Stimulated activated CD4-positive, alpha-beta T cell treated with anti-CD3 and anti-CD28 coated beads, Interleukin-1b, Interleukin-23, amount 100 ng/mL, for 1 hour (primary cell): ENCODE measurements at places on chromosomes 3 and 15.

GRCh38 chr15:81485806-81486205, 111.8 kb upstream of the TMC3 start:
- DNase-seq = no peak

- DNase-seq = no peak
Measured at GRCh38 chr3:142609136-142609535, 12.9 kb downstream of the PLS1 start.

GRCh38 chr3:30286811-30287210, 319.6 kb upstream of the TGFBR2 start:
- DNase-seq = no peak

DNA sequence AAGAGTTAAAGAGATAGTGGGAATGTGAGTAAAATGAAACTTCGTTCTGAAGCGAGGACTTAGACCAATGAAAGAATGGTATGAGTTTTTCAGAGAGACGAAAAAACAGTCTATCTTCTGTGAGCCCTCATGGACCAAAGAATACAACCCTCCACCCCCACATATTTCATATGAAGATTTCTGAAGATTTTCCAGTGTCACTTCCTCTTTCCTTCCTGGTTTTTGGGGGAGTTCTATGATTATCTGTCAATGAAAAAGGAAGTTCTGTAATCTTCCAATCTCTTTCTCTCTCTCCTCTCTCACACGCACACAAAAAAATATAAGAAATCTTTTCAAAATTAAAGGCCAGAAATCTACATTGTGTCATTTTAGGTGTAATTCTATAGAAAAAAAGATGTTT, 27.7 kb downstream of the CMSS1 start:
- no peak for DNase-seq

- DNase-seq = no peak
Measured at GRCh38 chr15:80161468-80162016, 8.7 kb downstream of the FAH start.

- peak; percentile 86 for DNase-seq
Measured at GRCh38 chr15:78540141-78540870, at the start of gene PSMA4. Gene PSMA4, plus strand, starts transcription at chr15:78540444. Its CDS starts 1,484 bp downstream, at chr15:78541928.

GRCh38 chr15:100043068-100043641, 298.6 kb downstream of the ADAMTS17 start:
- no peak for DNase-seq

DNA sequence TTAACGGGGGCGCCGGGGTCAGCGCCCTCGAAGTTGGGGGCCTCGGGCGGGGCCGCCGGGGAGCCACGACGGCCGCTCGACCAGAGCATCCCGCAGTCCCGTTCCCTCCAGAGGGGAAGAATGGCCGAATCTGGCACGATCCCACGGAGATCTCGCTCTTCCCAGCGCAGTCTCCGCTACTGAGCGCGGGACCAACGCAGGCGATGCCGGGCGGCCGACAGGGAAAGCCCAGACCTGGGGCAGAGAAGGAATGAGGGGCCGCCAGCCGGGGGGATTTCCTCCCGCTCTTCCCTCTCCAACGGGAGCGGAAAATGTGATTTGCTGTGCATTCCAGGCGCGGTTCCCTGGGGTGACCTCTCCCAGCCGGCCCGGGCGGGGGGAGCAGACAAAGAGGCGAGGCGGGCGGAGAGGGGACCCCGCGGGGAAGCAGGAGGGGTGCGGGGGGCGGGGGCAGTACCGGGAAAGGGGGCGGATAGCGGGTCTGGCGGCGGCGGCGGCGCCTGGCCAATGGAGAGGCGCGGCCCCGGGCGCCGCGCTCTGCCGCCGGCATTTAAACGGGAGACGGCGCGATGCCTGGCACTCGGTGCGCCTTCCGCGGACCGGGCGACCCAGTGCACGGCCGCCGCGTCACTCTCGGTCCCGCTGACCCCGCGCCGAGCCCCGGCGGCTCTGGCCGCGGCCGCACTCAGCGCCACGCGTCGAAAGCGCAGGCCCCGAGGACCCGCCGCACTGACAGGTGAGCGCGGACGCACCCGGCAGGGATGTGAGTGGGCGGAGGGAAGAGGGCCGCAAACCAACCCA, at the start of gene GREM1:
Gene GREM1 (plus strand): TSS at position 579 of the 801 bp plus-strand sequence. CDS start 12,687 bp downstream, outside the sequence.
- DNase-seq = no peak

DNA sequence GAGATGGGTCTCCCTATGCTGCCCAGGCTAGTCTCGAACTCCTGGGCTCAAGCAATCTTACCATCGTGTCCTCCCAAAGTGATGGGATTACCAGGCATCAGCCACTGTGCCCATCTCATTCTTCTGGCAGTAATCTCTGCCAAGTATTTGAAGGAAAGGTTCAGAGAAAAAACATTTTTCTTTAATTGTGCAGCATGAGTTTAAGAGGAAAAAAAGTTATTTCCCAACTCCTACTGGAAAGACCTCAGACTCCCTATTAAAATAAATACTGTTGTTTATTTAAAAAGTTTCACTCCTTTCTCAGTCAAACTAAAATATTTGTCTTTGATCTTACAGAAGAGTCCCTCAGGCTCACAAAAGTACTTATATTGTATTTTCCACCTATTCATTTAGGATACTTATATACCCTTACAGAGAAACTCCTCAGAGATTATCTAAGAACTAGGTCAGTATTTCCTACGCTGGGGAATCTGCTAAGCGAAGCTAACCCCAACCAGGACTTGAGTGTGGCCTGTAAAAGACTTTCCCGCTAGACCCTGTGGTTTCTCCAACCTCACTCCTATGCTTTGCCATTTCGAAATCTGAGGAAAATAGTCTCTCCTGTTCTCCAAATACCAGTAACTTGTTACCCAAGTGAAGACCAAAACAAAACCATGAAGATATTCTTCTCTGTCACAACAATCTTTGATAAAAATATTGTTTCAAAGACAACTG, 28.7 kb downstream of the WWTR1 start:
- DNase-seq = no peak

DNA sequence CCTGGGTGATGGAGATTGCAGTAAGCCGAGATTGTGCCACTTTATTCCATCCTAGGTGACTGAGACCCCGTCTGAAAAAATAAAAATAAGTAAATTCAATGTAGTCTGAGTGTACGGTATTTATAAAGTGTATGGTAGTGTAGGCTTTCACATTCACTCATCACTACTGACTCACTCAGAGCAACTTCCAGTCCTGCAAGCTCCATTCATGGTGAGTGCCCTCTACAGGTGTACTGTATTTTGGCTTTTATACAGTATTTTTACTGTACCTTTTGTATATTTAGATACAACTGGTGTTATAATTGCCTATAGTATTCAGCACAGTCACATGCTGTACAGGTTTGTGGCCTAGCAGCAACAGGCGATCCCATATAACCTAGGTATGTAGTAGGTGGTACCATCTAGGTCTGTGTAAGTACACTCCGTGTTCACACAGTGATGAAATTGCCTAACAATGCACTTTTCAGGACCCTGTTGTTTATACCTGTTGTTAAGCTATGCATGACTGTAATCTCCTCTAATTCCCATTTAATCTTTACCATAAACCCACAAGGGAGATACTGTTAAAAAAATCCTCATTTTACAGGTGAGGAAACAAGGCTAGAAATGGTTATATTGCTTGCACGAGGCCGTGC, 19.3 kb downstream of the CACNA1D start:
- no peak for DNase-seq

DNA sequence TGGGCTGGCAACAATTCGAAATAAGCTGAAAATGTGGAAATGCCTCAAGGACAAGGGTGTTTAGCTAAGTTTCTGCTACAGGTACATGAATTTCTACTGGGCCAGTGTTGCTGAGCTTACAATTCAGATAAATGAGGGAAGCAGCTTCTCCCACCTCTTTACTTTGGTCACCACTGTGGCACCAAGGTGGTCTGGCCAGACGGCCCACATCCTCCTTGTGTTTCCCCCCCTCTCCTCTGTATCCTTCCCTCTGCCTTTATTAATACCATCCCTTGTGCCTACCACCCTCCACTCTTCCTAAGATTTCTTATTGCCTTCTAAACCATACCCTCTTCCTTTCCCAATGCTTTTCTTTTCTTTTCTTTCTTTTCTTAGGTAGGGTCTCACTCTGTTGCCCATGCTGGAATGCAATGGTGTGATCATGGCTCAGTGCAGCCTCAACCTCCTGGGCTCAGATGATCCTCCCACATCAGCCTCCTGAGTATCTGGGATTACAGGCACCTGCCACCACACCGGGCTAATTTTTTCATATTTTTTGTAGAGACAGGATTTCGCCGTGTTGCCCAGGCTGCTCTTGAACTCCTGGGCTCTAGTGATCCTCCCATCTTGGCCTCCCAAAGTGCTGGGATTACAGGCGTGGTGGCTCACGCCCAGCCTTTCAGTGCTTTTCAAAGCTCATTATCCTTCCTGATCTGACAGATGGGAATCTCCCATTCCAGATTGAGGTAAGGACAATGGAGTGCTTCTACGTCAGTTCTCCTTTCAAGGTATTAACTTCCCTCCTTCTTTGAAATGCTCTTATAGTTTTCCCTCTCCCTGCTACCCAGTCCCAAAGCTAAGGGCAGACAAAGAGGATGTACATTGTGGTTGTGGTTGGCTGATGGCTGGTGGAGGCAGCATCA, 14.8 kb downstream of the ANXA2 start:
- no peak for DNase-seq

DNA sequence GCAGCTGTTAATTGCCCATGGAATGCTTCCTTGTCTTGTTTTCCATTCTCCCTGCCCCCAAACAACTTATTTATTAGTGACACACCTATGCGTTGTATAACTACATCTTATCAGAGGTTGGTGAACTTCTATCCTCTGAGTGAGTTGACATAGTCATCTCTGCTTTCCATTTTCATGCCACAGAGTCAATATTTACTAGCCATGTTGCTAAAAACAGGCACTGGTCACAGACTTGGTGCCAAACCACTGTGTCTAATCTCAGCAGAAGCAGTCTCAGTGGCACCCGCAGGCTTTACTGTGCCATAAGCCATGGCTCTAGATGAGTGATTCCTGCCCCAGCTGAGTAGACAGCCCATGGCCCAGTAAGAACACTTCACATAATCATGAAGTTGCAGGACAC, 26.5 kb downstream of the DAPK2 start:
- no peak for DNase-seq

DNA sequence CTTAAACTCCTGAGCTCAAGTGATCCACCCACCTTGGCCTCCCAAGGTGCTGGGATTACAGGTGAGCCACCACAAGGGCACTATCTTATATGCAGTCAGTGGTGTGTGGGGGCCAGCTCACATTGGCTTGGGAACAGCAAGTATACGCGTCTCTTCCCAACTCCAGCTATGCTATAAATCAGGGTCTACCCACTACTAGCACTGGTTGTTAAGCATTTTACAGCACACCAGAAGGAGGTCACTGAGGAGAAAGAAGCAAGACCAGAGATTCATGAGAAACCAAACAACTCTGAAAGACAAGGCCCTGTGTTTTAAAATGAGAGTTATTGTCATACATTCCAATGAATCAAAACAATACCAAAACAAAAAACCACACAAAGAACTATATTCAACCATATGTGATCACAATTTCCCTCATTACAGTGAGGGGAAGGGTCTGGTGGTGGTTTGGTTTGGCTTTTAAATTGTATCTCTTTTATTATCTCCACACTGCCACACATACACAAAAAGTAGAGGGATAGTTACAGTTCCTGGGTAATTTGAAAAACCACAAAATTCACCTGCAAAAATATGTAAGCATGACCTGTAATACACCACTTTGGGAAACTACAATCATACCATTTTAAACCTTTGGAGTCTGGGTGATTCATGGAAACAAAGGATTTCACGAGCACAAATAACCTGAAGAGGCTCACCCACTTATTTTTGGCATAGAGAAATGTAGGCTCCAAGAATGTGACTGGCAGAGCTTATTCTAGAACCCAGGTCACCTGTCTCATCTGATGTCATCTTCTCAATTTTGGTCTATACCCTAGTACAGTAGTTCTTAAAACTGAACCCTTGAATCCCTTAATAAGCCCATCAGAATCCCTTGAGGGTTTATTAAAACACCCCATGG, 5.2 kb downstream of the MAGI1 start:
- DNase-seq = no peak

DNA sequence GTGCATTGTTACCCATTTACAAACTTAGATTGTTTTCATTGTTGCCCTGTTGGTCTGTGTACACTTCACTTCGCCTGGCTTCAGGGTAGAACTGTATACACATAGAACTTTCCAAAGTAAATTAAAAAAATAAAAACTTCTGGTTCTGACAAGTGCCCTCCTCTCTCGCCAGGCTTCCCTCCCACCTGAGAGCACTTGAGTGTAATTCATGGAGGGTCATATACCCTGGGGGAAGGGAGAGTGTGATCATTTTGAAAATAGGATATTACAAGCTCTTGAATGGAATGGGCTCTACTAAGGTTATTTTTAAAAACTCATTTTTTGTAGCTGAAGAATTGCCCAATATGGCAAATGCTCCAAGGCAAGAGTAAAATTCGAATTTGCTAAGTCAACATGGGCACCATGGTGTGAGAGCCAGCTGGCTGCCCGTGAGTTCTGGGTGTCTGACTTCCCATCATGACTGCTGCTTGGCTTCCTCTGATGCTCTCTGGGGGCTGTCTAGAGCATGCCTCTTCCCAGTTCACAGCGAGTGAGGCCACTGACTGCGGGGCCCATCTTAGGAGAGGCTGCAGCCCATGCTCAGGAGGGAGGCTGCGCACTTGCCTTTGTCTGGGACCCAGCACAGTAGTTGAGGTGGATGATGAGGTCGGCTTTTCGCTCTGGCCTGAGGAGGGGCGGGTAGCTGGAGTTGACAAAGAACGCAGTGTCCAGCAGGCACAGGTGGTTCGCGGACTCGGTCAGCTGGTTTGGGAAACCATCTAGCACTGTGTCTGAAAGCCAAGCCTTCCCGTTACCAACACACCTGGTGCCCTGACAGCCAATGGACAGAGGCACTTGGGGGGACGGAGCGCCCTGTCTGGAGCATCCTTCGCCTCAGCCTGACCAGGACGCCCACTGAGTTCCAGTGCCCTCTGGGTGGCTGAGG, 13.1 kb upstream of the EHD4 start:
- DNase-seq = no peak

- no peak for DNase-seq
Measured at GRCh38 chr15:34331809-34332208, 5.8 kb downstream of the SLC12A6 start.

- DNase-seq = no peak
Measured at GRCh38 chr15:64155802-64156651, 4.5 kb downstream of the SNX22 start.
